ENCODE measurements at places on chromosomes 13 and 19.

GRCh38 chr13:28719227-28720055 lies 671 bp upstream of the SLC46A3 start:
- DNase-seq = no peak

GRCh38 chr13:53507741-53508140 lies 479.1 kb downstream of the OLFM4 start:
- no peak for DNase-seq

DNA sequence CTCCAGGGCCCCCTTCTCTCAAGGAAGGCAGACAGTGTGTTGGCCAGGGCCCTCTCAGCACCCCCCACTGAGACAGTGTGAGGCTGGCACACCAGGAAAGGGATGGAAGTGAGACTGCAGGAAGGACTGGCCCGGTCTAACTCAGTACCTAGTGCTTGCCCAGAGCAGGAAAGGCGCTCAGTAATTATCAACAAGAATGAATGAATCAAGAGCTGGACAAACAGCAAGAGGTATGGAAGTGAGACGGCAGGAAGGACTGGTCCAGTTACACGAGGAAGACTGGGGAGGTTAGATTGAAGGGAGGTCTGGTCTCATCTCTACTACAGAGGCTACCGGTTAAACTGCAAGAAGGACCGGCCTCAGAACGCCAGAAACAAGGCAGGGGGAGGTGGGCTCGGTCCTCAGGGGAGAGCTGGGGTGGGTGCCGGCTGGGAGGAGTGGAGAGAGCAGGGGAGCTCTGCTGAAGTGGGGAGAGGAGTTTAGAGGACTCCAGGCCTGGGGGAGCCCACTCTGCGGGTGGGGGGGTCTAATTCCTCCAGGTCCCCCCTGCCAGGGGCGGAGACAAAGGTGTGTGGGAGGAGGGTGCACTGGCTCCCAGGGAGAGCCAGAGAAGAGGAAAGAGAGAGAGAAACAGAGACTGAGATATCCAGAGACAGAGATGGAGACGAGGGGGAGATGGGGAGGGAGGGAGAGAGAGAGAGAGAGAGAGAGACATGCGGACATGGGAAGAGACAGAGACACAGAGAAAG lies 1.1 kb downstream of the SLC8A2 start:
- no peak for DNase-seq

DNA sequence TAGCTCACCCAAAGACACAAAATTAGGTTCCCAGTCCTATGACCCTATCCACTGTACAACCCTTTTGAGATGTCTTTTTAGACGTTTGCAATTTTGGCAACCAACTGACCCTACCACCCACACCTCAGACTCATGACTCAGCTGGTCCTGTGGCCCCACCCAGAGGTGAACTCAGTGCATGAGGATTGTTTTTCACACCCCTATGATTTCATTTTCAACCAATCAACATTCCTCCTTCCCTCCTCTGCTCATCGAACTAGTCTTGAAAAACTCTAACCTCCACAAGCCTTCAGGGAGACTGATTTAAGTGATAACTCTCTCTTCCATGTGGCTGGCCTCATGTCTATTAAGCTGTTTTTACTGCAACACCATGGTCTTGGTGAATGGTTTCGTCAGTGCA lies 350.7 kb downstream of the UQCRFS1 start:
- no peak for DNase-seq

DNA sequence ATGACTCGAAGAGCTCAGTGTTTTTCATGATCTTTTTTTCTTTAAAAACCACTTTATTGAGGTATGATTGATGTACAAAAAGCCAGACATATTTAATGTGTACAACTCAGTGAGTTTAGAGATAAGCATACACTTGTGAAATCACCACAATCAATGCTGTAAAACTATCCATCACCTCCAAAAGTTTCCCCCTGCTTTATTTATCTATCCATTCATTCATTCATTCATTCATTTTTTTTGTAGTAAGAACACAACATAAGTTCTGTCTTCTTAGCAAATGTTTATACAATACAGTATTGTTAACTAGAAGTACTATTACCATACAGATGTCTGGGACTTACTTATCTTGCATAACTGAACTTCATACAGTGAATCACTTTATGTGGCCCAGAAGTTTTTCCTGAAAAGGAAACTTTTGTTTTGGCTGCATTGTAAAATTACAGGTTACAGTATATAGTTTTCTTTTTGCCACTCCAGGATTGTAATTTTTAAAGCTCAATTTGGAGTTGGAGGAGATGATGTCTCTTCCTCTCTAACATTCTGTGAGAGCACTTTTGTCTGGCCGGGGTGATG lies 6.7 kb downstream of the RAP2A start:
- DNase-seq = no peak

GRCh38 chr19:5099701-5100221 lies 130.8 kb downstream of the KDM4B start:
- no peak for DNase-seq

GRCh38 chr19:40205760-40206159 lies 12.4 kb downstream of the TTC9B start:
- no peak for DNase-seq

DNA sequence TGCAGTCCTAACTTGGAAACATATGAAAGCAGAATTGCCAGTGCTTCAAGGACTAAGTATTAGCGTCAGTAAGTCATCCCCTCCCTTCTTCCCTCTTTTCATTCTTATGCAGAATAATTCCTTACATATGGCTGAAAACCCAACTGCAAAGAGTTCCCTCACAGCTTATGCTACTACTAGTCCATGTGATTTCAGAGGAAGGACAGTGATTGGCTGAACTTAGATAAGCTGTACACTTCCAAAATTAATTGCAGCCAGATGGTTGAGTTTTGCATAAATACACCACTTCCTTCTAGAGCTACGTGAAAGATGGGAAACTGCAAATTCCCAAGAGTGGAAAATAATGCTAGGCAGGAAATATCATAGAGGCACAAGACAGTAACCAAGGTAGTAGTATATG lies 730.4 kb downstream of the OLFM4 start:
- DNase-seq = peak; percentile 18

Data from NCI-H2171 (cell line).